ENCODE measurements at places on chromosomes 7 and 10.

DNA sequence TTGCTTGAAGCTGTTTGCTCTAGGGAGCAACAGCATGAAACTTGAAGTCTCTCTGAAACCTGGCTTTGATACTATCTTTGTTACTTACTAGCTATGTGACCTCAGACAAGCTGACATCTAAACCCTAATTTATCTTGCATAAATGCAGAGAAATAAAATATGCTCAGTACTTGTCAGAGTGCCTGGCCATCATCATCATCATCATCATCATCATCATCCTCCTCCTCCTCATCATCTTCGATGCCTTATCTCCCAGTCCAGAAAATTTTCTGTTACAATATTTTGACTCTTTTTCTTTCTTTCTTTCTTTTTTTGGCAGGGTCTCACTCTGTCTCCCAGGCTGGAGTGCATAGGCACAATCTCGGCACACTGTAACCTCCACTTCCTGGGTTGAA is 34.8 kb upstream of the TAX1BP1 start:
- DNase-seq = no peak

DNA sequence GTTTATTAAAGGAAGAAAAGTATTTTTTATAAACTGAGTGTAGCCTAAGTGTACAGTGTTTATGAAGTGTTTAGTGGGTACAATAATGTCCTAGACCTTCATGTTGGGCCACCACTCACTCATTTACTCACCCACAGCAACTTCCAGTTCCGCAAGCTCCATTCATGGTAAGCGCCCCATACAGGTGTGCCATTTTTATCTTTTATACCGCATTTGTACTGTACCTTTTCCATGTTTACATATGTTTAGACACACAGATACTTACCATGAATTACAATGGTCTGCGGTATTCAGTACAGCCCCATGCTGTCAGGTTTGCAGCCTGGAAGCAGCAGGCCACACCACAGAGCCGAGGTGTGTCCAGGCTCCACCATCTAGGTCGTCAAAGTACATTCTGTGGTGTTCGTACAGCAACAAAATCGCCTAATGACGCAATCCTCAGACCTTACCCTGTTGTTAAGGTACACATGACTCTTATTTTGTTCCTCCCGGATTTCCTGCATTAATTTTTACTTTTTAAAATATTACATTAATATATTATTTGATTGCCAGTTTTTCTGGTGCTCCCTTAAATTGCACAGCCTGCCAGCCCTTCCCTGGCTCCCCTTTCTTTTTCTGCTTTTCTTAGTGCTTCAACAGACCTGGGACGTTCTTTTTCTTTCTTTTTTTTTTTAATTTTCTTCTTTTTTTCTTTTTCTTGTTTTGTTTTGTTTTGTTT is 881 bp upstream of the SSBP1 start:
- no peak for DNase-seq

GRCh38 chr10:121131426-121132265 is 280.5 kb downstream of the WDR11 start:
- no peak for DNase-seq

GRCh38 chr10:42790835-42791234 is 8.2 kb downstream of the BMS1 start:
- DNase-seq = no peak

DNA sequence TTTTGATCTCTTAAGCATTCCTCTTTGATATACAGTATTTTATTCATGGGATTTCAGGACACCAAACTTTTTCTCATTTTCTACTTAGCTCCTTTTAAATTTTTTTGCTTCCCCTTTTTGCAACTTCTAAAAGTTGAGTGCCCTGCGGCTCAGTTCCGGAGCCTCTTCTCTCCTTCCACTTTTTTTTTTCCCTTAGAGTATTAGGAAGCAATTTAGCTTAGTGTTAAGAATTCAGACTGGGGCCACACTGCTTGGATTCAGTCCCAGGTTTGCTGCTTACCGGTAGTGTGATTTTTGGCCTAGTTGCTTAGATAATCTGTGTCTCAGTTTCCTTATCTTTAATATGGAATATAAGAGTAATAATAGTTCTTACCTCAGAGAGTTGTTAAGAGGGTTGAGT is 3.4 kb downstream of the STAM start:
- DNase-seq = no peak

- no peak for DNase-seq
Observed at GRCh38 chr7:2072042-2072441, 160.7 kb downstream of the MAD1L1 start.

GRCh38 chr7:47179812-47180515 is 401.9 kb downstream of the TNS3 start:
- no peak for DNase-seq

DNA sequence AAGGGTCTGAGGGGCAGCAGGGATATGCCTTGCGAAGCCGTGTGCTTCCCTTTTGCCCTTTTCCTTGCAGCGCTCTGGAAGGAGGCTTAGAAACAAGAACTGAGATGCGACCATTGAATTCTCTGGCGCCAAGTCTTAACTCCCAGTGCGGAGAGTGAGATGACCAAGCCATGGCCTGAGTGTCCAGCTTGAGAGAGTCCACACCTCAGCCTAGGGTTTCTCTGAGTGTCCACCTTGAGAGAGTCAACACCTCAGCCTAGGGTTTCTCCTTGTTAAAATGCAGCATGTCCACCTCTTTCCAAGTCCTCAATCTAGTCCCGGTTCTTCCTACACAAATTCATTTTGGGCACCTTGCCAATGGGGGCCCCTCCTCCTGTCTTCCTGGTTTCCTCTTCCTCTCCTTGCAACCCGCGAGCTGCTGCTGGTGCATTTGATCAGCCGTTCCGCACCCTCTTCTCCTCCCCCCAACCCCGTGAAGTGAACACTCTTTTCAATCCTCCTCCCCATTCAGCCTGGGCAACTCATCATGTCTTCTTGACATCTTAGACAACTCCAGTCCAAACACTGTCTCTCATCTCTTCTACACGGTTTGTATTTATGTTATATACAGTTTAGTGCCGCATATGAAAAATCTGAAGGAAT is 178.2 kb upstream of the PITRM1 start:
- DNase-seq = no peak

GRCh38 chr10:65570143-65571010 is 1355.5 kb upstream of the LRRTM3 start:
- no peak for DNase-seq

DNA sequence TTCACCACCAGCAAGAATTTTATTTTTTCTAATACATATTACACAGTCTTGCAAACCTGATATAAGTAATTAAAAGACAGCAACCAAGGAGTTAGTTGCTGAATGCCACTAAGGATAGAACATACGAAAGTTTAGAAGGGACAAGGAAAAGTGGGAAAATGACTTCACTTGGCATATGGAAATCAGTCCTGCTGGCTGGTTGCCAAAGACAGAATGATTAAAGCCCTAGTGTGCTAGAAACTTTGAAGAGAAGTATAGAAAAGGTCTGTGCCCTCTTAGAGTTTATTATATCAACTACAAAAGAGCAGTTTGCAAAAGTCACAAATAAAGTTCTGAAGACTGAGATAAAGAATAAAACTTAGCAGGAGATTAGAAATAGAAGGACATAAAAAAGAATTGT is 5.8 kb upstream of the YAE1 start:
- DNase-seq = no peak

- no peak for DNase-seq
Observed at GRCh38 chr7:129877146-129877792, 75.5 kb downstream of the UBE2H start.

GRCh38 chr7:49279891-49280290 is 355.5 kb downstream of the CDC14C start:
- no peak for DNase-seq

DNA sequence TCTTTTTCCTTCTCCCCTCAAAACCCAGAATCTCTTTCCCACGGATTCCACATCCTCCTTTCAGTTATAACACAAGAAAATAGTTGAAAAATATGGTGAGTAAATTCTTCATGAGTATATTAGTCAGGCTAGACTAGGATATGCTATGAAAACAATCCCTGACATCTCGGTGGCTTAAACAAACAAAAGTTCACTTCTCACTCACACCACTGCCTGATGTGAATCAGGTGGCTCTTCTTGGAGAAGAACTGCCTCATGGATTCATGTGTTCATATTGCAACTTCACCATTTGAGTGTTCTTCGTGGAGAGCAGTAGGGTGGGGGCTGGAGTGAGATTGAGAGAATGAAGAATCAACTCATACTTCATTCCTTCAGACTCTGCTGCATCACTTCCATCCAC is 204.1 kb downstream of the PHF14 start:
- no peak for DNase-seq

GRCh38 chr10:4828005-4828404 is 2.0 kb downstream of the AKR1E2 start:
- no peak for DNase-seq

DNA sequence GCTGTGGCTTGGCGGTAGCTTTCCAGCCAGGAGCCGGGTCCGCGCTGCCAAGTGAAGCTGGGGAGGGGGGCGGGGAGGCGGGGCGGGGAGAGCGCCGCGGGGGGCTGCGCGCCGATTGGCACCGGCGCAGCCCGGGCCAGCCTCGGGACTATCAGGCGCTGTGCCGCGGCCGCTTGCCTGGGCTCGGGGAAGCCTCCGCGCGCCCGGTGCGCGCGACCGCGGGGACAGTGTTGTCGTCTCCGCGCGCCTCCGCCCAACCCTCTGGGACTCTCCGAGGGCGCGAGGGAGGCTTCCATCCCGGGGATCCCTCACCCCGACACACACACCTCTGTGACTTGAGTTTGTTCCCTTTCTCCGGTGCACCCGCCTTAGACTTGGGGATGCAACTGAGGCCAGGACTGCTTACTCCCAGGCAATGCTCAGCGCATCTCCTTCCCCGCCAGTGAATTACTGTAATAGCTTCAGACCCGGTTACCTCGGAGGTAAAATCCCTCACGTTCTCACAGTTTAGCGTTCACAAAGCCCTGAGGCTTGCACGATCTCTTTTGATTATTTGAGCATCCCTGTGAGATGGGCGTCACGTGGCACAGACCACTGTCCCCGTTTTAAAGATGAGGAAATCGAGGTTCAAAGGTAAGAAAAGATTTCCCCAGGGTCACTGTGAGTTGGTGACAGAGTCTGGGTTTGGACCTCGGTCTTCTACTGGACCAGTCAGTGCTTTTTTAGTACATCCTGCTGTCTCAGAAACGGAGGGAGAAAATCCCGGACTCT is at the start of gene NKX1-2:
TSS of gene NKX1-2 (minus strand) at position 24 of the 771 bp plus-strand sequence. CDS start 92 bp downstream, outside the sequence.
- DNase-seq = no peak

GRCh38 chr7:1951159-1951536 is 281.1 kb downstream of the ELFN1 start:
- no peak for DNase-seq

DNA sequence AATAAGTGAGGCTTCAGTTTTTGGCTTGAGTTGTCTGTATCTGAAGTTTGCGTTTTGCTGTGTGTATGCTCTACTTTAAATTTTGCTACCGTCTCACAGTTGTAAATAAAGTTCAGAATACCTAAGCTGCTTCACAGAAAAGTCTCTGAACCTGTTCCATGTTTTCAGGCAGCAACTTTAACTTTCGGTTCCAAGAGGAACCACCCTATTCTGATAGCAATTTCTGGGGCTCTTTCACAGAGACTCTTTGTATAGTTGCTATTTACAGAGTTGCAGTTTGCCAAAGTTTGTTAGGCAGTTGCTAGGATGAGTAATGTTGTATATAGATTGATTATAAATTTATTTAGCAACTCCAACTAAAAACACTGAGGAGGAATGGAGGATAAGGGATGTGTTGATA is 5.7 kb downstream of the FAM221A start:
- DNase-seq = no peak

GRCh38 chr10:94251568-94251967 is 111.2 kb downstream of the NOC3L start:
- DNase-seq = no peak

DNA sequence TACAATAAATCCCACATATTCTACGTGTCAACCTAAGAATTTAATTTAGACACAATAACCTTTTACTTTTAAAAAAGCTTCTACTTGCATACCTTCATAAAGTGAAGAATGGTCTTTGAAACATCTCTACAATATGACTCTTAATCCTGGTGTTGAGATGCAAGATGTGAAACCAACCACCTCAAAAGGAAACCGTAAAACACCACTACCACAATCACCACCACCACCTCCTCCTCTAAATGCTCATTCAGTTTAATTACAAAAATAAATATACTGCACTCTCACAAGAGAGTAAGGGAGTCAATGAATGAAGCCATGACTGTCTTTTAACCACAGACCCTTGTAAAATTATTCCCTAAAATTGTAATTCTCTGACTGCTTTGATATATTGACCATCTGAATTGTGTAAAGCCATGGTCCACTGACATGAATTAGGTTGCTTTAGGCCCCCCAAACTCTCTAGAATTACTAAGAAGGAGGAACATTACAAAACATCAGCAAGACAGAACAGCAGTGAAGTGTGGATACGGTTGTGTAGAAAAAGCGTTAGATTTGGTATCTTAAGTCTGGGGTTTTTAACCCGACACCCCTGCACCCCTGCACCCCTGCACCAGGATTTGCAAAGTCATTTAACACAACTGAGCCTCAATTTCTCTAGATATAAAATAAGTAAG is 171.4 kb downstream of the SFMBT2 start:
- DNase-seq = no peak

- DNase-seq = no peak
Observed at GRCh38 chr7:107857541-107857912, 33.5 kb upstream of the DLD start.

- DNase-seq = no peak
Observed at GRCh38 chr10:71962901-71963300, 1.3 kb upstream of the CHST3 start.

- no peak for DNase-seq
Observed at GRCh38 chr7:2601907-2602306, 29.9 kb upstream of the TTYH3 start.

DNA sequence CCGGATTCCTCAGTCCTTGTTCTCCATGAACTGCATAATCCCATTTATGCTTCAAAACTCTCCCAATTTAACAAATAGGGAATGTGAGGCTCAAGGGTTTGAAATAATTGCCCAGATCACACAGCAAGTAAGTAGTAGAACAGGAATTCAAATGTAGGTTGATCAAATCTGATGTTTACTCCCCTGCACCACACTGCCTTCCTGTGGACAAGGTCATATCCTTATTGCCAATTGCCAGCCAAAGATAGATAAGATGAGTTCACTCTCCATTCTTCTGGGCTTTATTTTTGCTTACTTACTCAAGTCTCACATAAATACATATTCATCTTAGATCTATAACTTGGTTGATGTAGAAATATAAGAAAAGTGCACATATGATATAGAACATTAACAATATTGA is 435.2 kb upstream of the ETV1 start:
- DNase-seq = no peak

- DNase-seq = no peak
Observed at GRCh38 chr10:71063401-71063800, 149.0 kb upstream of the UNC5B start.

Measured in esophagus squamous epithelium (tissue), 5 donors.